ENCODE measurements at places on chromosomes 7 and 10.

DNA sequence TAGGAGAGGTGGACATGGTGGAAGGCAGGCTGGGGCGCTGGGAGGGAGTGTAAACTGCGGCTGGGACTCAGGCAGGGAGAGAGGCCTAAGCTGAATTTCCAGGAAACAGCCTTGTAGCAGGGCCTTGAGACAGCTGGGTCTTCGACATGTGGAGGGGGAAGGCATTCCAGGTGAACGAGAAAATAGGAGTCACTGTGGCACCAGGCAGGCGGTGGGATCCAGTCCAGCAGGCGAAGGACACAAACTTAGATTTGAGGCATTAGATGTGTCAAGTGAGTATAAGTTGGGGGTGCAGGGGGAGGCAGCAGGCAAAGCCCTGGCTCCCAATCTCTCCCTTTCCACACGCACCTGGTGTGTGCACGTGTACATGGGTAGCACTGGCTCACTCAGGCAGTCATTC is 105.3 kb downstream of the PTPN20 start:
- DNase-seq, result no peak

DNA sequence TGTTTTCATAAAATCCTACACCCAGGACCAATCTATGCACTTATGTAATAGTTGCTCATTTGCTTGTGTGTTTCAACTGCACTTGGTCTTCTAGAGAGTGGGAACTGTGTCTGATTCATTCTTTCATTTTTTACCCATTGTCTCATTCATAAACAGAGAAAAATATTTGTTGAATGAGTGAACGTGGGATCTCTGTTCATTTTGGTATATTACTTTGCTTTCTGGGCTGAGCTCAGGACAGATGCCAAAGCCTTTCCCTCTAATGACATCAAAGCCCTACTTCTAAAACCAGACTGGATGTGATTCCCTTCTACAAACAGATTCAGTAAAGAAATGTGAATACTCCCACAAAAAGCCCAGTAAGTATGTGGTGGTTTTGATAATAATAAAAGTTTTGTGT is 145.2 kb downstream of the ST7 start:
- peak; percentile 87 for DNase-seq

- no peak for DNase-seq
Measured at GRCh38 chr10:131955591-131956340, 26.0 kb downstream of the BNIP3 start.

DNA sequence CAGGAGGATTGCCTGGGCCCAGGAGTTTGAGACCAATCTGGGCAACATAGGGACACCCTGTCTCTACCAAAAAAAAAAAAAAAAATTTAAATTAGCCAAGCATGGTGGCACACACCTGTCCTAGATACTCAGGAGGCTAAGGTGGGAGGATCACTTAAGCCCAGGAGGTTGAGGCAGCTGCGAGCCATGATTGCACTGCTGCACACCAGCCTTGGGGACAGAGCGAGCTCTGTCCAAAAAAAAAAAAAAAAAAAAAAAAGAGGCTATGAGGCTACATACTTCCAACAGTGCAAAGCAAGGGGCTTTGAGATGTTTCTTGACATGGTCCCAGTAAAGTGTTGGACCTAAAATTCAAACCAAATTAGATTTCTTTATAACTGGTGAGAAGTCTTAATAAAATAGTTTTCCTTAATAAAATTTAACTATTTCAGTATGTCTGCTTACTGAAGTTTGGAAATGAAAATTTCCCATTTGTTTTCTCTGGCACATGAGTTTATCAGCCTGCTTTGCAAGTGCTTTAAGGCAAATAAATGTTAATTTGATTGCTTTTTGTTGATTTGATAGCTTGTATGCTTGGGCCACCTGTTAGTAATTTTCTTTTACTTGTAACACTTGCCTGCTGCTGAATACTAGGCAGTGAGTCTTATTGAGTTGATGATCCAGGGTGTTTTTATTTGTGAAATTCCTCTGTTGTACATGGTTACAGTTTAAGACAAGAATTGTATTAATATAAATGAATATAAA is 16.1 kb downstream of the CALU start:
- DNase-seq, result no peak

GRCh38 chr10:21488246-21488956 is 37.1 kb downstream of the SKIDA1 start:
- peak; percentile 51 for DNase-seq

GRCh38 chr7:37112218-37112617 is 336.4 kb downstream of the ELMO1 start:
- DNase-seq, result no peak

GRCh38 chr10:116712519-116712918 is 29.8 kb downstream of the HSPA12A start:
- no peak for DNase-seq

DNA sequence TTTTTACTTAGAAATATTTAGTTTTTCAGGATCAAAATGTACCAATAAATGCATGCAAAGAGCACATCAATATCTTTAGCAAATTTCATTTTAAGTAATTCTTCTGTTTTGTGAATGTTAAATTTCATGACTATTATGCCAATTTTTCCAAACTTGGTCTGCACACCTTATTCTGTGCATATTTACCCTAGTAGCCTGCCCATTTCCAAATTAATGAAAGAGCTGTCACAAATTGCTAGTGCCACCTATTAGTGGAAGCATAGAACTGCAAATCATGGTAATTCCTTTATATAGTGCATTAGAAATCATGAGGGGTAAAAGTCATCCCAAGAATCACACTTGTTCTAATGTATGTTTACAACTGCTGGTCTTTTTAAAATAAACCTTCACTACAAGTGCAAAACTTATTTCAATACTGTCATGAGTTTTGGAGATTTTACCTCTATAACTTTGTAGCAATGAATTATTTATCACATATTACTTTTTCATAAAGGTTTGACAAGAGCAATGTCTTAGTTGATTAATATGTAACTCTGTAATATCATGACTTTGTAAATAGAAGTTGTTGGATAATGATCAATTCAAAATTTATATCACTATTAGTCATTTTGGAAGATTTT is 5.7 kb downstream of the SEMA3A start:
- no peak for DNase-seq

DNA sequence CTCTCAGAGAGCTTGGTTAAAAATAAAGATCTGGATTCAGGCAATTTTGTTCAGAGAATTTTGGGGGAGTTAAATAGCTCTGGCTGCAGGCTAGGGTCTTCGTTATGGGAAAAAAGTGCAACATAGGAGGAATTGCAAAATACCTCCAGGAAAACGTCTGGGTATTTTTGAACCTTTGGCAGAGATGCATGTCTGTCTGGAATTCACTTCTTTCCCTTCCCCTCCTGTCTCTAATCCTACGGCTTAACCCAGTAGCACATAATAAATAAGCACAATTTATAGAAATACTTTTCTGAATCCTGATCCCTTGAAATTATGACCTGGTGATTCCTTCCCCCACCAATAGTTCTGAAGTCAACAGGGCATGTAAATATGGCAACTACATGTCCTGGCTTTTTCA is 19.3 kb upstream of the NUP205 start:
- no peak for DNase-seq

GRCh38 chr10:5305374-5305773 is 59.4 kb upstream of the UCN3 start:
- no peak for DNase-seq

GRCh38 chr7:142760071-142760642 is 10.6 kb upstream of the PRSS2 start:
- peak; percentile 20 for DNase-seq

DNA sequence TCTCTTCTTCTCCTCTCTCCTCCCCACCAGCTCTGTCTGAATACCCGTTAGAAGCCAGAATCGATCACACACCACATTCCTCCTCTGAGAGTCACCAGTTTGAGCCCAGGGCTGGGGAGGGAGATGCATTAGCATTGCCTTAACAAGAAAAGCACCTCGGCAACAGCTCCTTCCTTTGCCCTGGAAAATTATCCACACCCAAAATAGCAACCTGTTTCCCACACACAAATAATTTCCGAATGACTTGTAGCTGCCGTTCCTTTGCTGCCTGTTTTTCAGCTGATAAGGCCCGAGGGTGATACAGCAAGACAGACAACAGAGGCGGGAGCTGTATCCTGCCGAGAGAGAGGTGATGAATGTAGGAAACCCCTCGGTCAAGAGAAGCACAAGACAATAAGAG is 91.3 kb downstream of the CPXM2 start:
- peak; percentile 37 for DNase-seq

GRCh38 chr10:121702351-121703320 is 104.4 kb upstream of the FGFR2 start:
- DNase-seq, result no peak

DNA sequence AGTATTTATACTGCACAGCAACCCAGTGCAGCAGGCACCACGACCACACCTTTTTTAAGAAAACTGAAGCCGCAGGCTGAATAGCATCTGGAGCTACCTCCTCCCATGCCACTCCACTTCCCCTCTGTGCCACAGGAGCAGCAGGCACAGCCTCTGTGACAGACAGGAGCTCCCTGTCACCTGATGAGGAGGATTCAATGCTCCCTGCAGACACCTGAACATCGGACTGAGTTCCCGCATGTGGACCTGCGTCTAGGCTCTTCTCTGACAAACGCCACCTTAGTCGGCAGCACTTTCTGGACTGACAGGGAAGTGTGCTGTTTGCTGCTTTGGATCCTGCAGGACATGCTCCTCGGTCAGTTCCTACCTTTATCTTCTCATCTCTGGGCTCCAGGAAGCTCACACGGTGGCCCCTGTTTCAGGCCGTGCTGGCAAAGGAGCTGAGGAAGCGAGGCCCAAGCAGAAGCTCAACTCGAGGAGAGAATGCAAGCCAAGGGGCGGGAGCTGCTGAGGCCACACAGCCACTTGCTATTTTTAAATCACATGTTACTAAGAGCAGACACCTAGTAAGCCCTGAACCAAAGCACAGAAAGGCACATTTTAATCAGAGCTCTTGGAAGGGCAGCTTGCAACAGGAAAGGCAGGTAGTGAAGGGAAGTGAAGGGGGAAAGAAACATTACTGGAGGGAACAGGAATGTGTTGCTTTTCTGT is 56.6 kb downstream of the VOPP1 start:
- no peak for DNase-seq
